ENCODE measurements at places on chromosomes 2 and 18.

GRCh38 chr2:215420471-215420935 lies 15.4 kb downstream of the FN1 start:
- DNase-seq = no peak

DNA sequence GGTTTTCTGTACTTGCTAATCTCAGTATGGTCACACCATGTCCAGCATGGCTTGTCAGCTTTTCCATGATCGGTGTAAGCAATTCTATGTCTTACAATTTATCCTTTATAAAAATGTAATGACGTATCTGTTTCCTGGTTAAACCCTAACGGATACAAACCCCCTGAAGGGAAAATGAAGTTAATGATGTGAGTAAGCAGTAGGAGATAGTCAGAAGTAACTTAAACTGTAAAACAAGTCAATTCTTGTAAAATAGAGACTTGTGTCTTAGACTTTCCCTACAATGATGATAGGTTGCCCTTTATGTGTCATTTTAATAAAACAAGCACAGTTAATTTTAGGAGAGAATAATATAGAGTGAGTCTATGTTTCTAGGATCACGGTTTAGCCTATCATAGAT lies 1365.9 kb upstream of the SLC39A10 start:
- no peak for DNase-seq

DNA sequence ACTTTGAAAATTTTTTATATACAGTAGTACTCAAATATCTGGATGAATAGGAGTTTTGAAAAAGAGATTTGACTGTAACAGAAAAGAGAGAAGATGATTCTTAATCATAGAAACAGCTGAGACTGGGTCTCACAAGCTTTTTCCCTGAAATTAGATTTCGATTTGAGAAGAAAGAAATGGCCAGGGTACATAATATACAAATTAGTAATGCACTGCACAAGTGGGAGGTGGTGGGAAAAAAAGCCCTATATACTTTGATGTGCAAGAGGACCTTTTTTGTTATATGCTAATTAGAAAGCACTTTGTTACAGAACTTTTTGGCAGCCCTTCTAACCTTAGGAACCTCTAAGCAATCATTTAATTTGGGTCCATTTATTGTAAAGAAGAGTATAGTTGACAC lies 62.9 kb downstream of the EML4 start:
- DNase-seq = no peak

DNA sequence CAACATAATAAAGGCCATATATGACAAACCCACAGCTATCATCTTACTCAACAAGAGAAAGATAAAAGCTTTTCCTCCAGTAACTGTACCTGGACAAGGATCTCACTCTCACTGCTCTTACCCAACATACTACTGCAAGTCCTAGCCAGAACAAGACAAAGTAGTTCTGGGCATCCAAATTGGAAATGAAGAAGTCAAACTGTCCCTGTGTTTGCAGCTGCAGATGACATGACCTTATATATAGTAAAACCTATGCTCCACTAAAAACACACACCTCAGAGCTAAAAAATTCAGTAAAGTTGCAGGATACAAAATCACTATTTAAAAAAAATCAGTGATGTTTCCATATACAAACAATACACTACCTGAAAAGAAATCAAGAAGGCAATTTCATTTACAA lies 32.2 kb downstream of the USP34 start:
- no peak for DNase-seq

DNA sequence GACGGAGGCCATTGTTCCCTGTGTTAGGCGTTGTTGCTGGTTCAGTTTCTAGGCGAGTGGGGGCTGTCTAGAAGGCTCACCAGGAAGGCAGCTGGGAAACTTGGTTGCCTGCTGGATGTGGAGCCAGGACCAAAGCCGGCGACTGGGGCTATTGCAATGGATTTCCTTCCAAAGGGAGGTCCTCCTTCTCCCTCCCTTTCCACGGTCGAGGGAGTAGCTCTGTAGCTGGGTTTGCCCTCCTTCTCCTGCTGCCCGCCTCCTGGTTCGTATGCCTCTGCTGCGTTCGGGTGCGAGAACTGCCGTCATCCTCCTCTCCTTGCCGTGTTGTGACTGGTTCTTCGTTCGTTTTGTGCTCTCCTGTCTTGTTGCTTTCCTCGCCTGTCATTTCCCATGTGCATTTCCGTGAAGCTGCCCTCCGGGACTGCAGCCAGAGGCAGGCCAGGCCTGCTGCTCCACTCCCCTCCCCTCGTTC lies 203.4 kb downstream of the NEDD4L start:
- no peak for DNase-seq

GRCh38 chr2:132609101-132609890 lies 60.7 kb downstream of the LYPD1 start:
- no peak for DNase-seq

DNA sequence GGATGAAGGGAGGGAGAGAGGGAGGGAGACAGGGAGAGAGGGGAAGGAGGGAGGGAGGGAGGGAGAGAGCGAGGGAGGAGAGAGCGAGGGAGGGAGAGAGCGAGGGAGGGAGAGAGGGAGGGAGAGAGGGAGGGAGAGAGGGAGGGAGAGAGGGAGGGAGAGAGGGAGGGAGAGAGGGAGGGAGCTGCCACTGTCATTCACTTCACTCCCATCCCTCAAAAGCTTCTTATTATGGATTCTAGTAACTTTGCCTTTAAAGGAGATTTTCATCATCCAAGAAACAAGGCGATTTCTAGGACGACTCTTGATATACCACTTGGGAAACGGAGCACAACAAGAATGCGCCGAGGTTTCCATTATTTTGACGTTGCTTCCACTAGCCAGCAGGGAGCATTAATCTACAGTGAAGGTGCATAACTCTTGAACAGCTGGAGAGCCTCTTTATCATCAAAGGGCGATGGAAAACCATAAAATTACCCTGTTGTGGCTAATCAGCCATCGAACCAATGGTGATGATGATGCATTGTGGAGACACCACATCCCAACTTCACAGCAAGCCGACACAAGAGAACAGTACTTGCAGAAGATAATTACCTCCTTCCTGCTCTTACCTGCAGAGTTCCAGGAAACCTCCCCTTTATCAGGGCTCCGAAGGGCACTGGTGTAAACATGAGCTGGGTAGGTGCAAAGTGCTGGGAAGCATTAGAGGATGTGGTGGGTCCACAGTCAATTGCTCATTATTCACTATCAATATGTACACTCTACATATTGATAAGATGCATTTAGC lies 130.5 kb downstream of the EIPR1 start:
- DNase-seq = no peak
